Activated CD4-positive, alpha-beta T cell treated with anti-CD3 and anti-CD28 coated beads for 36 hours (primary cell): ENCODE measurements at places on chromosomes 5 and 9.

GRCh38 chr9:95938724-95939123, 63.2 kb downstream of the ERCC6L2 start:
- no peak overlapping the region for H3K4me3 ChIP-seq
- peaks cover 79% of the 10 kb centered on the region for H3K36me3 ChIP-seq
- no peaks in the 10 kb centered on the region for H3K27me3 ChIP-seq
- no peaks in the 10 kb centered on the region for H3K4me1 ChIP-seq
- H3K27ac ChIP-seq: no peak overlapping the region
- no peak for DNase-seq

GRCh38 chr9:87909310-87910041, 8.3 kb upstream of the SPATA31C1 start:
- H3K4me3 ChIP-seq: no peak overlapping the region
- H3K36me3 ChIP-seq: no peaks in the 10 kb centered on the region
- no peak overlapping the region for H3K27ac ChIP-seq
- DNase-seq: no peak

DNA sequence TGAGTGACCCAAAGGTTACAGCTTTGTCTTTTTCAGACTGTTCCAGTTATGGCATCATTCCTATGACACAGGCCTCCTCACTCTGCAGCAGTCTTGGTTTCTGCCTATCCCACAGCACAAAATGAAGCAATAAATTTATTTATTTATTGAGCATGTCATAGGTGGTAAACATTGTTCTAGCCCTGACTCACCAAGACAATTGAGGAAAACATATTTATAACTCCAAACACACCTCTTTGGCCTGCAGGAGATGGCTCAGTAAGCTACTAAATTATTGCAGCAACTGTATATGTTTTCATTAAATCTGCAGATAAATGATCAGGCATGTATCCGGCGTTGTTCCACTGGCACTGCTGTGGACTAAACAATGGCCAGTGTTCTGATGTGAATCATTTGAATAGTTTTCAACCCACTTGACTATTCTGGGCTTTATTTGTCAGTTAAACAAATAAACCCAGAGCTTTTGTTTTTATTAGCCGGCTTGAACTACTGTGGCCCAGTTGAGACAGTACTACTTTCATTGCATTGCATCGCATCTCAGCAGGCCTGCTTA, 83.2 kb downstream of the FOXD1 start:
- peaks cover 33% of the 10 kb centered on the region for H3K27me3 ChIP-seq
- H3K36me3 ChIP-seq: no peaks in the 10 kb centered on the region
- H3K4me3 ChIP-seq: no peak overlapping the region
- H3K27ac ChIP-seq: no peak overlapping the region
- no peaks in the 10 kb centered on the region for H3K4me1 ChIP-seq

GRCh38 chr5:176538989-176539384, 1.8 kb upstream of the RNF44 start:
- H3K36me3 ChIP-seq: peaks cover 9% of the 10 kb centered on the region
- no peak for DNase-seq
- H3K4me3 ChIP-seq: no peak overlapping the region
- H3K27me3 ChIP-seq: no peaks in the 10 kb centered on the region

GRCh38 chr5:77128411-77129061, 41.5 kb upstream of the ZBED3 start:
- no peak overlapping the region for H3K4me3 ChIP-seq
- DNase-seq: no peak
- H3K36me3 ChIP-seq: no peaks in the 10 kb centered on the region
- H3K27ac ChIP-seq: no peak overlapping the region

DNA sequence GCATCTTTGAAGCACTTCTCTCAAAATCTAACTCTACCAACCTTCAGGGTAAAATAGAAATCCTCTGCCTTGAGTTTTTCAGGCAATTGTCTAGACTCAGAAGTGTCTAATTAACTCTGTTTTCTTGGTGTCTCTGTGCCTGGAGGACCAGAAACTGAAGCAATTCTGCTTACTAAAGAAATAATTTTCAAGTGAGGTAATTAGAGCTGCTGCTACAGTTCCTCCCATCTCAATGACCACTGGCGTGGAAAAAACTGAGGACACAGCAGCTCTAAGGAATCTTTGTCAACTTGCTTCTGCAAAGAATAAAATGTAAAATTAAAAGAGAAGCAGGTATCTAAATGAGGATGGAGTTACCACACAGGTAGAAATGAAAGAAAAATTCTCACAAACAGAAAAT, 785.0 kb downstream of the PRELID2 start:
- H3K27ac ChIP-seq: no peak overlapping the region
- DNase-seq: no peak
- H3K4me1 ChIP-seq: no peaks in the 10 kb centered on the region
- no peaks in the 10 kb centered on the region for H3K27me3 ChIP-seq
- H3K4me3 ChIP-seq: no peak overlapping the region
- H3K36me3 ChIP-seq: no peaks in the 10 kb centered on the region

DNA sequence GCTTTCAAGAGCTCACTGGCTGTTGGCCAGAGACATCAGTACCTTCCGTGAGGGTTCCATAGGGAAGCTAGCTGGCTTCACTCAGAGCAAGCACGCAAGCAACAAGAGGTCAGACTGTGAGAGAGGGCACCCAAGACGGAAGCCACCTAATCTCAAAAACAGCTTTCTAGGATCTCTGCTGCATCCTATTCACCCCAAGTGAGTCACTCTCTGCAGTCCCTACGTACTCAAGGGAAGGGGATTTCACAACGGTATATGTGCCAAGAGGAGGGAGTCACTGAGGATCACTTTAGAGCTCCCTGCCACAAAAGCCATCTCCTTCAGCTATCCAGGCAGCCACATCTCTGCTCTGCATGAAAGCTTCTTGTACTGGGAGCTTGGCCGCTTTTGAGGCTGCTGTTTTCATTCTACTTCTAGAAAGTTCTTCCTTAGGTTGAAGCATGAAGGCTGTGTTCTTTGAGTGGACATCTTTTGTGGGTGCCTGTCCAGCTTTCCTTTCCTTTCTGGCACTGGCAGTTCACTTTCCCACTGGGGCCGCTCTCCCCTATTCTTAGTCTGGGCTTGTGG, 249.5 kb downstream of the MAN2A1 start:
- H3K27ac ChIP-seq: no peak overlapping the region
- no peak for DNase-seq
- peaks cover 2% of the 10 kb centered on the region for H3K27me3 ChIP-seq
- peaks cover 20% of the 10 kb centered on the region for H3K4me1 ChIP-seq
- H3K4me3 ChIP-seq: no peak overlapping the region

DNA sequence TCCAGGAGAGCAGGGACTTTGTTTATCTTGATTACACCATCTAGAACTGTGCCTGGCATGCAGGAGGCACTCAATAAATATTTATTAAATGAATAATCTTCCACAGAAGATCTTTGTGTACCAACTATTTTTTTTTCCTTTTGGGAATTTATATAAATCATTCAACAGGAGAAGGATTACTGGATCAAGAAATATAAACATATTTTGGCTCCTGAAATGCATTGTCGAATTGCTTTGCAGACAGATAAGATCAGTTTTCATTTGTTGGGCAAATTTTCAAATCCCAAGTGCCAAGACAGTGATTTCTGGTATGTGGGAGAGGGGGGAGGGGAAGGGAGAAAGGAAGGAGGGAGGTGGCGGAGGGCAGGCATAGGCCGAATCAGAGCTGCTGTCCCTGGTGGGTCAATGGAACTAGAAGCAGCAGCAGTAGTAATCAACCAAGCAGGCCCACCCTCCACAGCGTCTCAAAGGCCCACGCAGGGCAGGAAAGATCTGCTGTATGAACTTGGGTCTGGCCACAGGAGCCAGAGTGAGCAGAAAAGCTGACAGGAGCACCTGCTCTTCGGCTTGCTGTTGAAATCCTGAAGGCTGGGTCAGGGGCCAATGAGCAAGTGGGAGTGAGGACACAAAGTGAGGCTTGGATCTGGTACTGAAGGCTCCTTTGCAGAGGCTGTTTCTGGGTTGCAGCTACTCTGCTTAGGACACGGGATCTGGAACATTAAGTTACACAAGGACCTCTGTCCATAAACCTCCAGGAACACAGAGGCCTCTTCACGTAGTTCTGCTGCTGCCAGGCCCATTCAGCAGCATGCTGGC, 15.8 kb upstream of the TRAF1 start:
- peaks cover 4% of the 10 kb centered on the region for H3K4me1 ChIP-seq
- no peak overlapping the region for H3K4me3 ChIP-seq
- no peak overlapping the region for H3K27ac ChIP-seq
- H3K27me3 ChIP-seq: no peaks in the 10 kb centered on the region
- no peak for DNase-seq

- DNase-seq: no peak
- H3K4me1 ChIP-seq: no peaks in the 10 kb centered on the region
- H3K27me3 ChIP-seq: peaks cover 1% of the 10 kb centered on the region
- no peaks in the 10 kb centered on the region for H3K36me3 ChIP-seq
These were observed 339.2 kb downstream of the PIK3R1 start for GRCh38 chr5:68554571-68555279.

DNA sequence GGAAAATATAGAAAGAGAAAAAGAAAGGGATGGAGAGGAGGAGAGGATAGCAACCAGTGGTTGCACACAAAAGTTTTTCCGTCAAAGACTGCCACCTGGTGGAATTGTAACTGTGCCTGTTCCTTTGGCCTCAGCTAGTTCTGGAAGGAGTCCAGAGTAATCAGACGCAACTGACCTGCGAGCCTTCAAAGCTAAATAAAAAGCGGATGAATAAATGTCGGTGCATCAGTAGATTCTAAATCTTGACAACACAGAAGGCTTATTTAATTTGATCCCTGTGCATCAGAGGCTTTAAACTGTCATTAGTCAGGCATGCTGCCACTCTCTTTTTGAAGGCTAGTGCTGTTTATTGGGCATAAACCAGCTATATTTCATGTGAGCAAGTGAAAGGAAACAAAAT, 132.9 kb upstream of the ACO1 start:
- H3K36me3 ChIP-seq: no peaks in the 10 kb centered on the region
- no peaks in the 10 kb centered on the region for H3K4me1 ChIP-seq
- peak; percentile 59 for DNase-seq

- DNase-seq: no peak
- no peak overlapping the region for H3K27ac ChIP-seq
- no peaks in the 10 kb centered on the region for H3K4me1 ChIP-seq
- no peaks in the 10 kb centered on the region for H3K36me3 ChIP-seq
These were observed 283.9 kb upstream of the RFX3 start for GRCh38 chr9:3809724-3810123.

DNA sequence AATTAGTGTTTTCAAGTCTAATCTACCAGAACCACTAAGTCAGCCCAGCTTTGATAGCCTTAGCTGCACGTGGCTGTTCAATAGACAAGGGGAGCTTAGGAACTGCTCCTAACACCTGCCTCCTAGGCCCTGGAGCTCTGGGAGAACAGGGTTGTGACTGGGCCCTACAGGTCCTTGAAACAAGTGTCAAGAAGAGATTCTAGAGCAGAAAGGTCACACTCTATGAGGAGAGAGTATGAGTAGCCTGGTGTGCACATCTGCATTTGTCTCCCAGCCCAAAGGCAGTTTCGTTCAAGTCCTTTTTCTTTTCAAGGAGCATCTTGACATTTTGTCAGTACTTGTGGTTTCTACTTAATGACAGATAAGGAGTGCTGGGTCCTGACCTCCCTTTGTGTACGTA, 206.1 kb downstream of the PRELID2 start:
- no peak overlapping the region for H3K4me3 ChIP-seq
- no peak overlapping the region for H3K27ac ChIP-seq
- no peak for DNase-seq
- no peaks in the 10 kb centered on the region for H3K4me1 ChIP-seq
- H3K36me3 ChIP-seq: no peaks in the 10 kb centered on the region

DNA sequence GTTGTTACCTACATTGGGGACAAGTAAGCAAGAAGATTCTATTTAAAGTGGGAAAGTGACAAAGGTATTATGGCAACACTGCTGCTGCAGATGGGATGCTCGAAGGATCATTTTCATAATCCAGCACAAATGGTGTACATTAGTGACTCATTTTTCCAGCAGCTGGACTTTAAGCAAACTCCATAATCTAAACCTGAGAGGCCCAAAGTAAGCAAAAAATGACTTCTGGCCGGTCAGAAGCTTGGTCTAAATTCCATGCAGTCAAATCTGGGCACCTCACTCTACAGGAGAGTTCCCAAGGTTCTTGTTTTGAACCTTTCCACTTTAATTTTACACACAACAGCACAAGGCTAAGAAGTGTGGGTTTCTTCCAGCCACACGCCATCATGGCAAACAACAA, 43.6 kb upstream of the TRAF1 start:
- peaks cover 18% of the 10 kb centered on the region for H3K4me1 ChIP-seq
- H3K27ac ChIP-seq: no peak overlapping the region
- no peak overlapping the region for H3K4me3 ChIP-seq
- H3K27me3 ChIP-seq: no peaks in the 10 kb centered on the region

DNA sequence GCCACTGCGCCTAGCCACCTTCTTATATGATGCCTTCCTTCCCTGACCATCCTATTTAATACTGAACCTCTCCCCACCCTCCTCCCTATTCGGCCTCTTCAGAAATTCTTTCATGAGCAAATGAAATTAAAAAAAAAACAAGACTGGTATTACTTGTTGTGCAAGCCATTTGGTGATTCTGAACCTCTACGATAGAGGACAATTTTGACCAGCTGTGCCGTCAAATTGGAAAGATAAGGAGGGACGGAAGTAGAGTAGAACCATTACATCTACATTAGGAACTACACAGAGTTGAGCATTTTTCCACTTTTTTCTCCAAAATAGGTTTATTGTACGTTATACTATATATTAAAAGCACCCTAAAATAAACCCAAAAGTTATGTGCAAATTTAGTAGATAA, 2.9 kb downstream of the DHX29 start:
- H3K4me3 ChIP-seq: no peak overlapping the region
- peaks cover 11% of the 10 kb centered on the region for H3K4me1 ChIP-seq
- peaks cover 20% of the 10 kb centered on the region for H3K36me3 ChIP-seq
- H3K27me3 ChIP-seq: no peaks in the 10 kb centered on the region
- no peak for DNase-seq

DNA sequence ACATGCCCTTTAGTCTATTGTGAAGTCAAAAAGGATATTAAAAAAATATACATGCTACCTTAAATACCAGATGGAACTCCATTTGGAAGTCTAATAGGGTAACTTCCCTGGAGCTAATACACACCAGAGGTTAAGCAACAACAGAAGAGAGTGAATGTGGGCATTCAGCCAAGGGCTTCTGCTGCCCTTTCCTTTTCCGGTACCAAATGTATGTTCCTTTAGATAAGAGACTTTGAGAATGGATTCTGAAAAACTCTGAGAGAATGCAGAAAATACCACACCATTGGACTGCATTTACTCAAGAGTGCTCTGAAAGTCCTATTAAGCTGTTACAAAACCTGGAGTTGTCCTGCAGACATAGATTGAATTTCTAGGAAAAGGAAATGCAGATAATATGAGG, 23.8 kb upstream of the TRPM3 start:
- no peaks in the 10 kb centered on the region for H3K4me1 ChIP-seq
- DNase-seq: no peak
- H3K36me3 ChIP-seq: no peaks in the 10 kb centered on the region
- H3K4me3 ChIP-seq: no peak overlapping the region
- no peaks in the 10 kb centered on the region for H3K27me3 ChIP-seq
- H3K27ac ChIP-seq: no peak overlapping the region
